ENCODE measurements at places on chromosomes 3 and 15.

GRCh38 chr3:138114431-138114918 lies 933 bp downstream of the DZIP1L start:
- no peak for DNase-seq

GRCh38 chr15:76962337-76963013 lies 30.9 kb downstream of the RCN2 start:
- DNase-seq = no peak

DNA sequence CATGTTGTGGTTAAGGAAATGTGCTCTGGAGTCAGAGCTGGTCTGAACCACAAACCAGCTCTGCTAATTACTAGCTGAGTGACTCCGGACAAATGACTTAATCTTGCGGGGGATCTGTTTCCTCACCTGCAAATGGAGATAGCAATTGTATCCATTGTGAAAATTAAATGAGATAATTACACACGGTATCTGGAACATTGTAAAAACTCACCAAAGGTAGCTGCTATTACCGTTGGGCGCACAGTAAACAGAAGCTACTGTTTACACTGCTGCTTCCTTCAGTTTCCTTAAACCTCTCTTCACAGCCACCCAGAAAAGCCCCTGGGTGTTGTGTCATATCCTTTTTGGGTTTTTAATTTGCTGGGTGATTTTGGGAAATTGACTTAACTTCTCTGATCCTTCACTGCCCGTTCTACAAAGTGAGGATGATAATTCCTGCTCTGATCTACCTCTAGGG lies 107.8 kb downstream of the MEGF11 start:
- no peak for DNase-seq

- DNase-seq = no peak
Observed at GRCh38 chr15:68302729-68303128, 25.2 kb downstream of the FEM1B start.

DNA sequence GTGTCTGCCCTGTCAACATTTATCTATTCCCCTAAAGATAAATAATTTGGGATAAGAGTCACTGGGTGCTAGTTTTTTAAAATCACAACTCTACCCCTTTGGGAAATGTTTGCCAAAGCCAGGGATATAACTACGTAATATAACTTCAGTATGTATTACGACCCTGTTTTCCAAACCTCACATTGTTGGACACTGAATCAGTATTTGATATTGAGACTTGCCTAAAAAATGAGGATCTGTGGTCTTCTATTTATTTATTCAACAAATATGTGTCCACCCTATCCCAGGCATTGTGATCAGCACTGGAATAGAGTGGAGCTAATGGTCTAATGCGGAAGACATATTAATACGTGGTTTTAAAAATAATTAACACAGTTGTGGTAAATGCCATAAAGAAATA lies 4.5 kb upstream of the MGA start:
- DNase-seq = no peak

DNA sequence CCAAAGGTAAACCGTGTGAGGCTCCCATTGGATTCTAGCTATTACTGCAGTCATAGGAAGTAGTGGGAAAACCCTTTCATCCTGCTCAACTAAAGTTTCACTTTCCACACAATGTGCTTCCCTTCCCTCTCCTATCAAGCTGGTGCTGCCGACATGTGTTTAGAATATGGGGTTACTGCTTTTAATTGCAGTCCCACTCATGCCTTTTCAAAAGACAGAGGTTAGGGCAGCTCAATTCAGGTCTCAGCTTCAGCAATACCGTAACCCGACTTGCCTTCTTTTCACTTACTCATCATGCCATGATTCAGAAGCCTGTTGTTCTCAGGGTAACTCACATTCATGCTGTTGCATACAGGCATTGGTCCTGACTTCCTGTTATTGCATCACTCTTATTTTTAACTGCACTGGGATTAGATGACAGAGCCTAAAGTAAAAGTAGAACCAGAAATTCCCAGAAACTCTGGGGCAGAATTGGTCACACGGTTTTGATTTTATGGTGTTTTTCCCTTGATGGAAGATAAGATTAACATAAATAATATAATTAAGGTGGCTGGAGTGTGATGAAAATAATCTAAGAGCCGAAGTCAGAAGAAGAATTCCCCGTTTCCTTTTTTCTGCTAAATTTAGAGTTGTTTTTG lies 45.7 kb downstream of the C2CD4B start:
- DNase-seq = no peak

GRCh38 chr3:20023623-20024405 lies 11.8 kb upstream of the PP2D1 start:
- peak; percentile 36 for DNase-seq

GRCh38 chr15:79724804-79725203 lies 172.0 kb downstream of the MTHFS start:
- no peak for DNase-seq

GRCh38 chr3:111652492-111653180 lies 57.5 kb upstream of the ZBED2 start:
- no peak for DNase-seq

DNA sequence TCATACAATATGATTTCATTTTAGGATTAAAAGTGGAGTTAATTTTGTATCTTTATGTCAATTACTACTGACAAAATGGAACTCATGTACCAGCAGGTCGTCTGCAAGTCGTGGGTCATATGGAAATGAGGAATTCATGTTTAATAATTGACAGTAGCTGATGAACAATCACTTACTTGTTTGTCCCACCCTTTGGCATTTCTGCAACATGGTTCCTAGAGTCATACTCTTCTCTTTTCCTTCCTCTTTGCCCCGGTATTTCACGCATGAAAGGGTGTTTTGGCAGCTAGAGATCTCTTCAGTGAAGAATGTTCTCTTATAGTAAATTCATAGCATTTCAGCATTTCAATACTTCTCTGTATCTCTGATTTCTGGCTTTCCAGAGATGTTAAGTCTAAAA lies 133.3 kb upstream of the SLC24A5 start:
- no peak for DNase-seq

- no peak for DNase-seq
Observed at GRCh38 chr3:12399226-12399625, 85.1 kb upstream of the TSEN2 start.

DNA sequence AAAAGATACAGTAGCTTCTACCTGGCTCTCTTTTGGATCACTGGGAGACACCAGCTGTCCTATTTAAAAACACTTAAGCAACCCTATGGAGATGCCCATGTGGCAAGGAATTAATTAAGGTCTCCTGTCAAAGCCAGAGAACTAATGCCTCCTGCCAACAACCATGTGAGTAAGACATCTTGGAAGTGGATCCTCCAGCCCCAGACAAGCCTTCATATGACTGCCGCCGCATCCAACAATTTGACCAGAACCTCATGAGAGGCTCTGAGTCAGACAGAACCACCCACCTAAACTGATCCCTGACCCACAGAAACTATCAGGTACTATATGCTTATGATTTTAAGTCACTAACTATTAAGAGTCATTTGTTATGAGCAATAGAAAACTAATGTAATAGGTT lies 22.3 kb downstream of the IFT80 start:
- DNase-seq = no peak

- no peak for DNase-seq
Observed at GRCh38 chr15:58432401-58432800, 610 bp downstream of the LIPC start.

- no peak for DNase-seq
Observed at GRCh38 chr3:174424656-174425055, 434.5 kb upstream of the NAALADL2 start.

- DNase-seq = no peak
Observed at GRCh38 chr15:66644869-66645268, 57.2 kb upstream of the SMAD6 start.

GRCh38 chr15:43070249-43070648 lies 35.6 kb downstream of the UBR1 start:
- no peak for DNase-seq

DNA sequence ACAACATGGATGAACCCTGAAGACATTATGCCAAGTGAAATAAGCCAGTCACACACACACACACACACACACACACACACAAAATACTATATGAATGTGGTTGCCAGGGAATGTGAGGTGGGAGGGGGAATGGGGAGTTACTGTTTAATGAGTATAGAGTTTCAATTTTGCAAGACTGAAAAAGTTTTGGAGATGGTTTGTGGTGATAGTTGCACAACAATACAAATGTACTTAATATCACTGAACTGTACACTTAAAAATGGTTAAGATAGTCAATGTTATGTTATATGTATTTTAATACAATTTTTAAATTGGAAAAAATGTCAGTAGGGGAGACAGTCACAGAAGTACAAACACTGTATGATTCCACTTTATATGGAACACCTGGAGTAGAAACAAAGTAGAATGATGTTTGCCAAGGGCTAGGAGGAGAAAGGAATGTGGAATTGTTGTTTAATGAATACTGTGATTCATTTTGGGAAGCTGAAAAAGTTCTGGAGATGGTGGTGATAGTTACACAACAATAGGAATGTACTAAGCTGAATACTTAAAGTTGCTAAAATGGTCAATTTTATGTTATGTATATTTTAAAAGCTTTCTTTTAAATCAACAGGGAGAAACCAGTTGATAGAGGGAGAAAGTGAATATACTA lies 76.6 kb downstream of the RPL39L start:
- no peak for DNase-seq

- DNase-seq = peak; percentile 81
Observed at GRCh38 chr15:100338971-100339444, 2.8 kb downstream of the ADAMTS17 start.

GRCh38 chr3:127053026-127053425 lies 70.1 kb downstream of the PLXNA1 start:
- DNase-seq = no peak

- DNase-seq = no peak
Observed at GRCh38 chr3:184842433-184842832, 30.5 kb downstream of the VPS8 start.

GRCh38 chr3:33115024-33115768 lies 1.4 kb downstream of the CRTAP start:
- DNase-seq = peak; percentile 61

DNA sequence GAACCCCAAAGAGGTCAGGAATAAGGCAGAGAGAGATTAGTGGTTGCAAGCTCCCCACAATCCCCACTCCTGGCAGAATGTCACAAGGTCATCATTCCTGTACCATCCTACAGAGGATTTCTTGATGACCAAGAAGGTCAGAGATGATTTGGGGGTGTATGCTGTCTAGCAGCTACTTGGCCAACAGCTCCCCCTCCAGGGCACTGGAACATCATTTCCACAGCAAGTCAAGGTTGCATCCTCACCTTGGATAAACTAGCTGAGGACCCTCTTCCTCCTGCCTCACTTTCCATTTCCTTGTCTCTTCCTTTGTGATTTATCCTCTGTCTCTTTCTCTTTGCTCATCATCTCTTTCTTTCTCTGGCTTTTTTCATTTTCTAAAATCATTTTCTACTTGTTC lies 106.3 kb downstream of the PROS1 start:
- DNase-seq = no peak

DNA sequence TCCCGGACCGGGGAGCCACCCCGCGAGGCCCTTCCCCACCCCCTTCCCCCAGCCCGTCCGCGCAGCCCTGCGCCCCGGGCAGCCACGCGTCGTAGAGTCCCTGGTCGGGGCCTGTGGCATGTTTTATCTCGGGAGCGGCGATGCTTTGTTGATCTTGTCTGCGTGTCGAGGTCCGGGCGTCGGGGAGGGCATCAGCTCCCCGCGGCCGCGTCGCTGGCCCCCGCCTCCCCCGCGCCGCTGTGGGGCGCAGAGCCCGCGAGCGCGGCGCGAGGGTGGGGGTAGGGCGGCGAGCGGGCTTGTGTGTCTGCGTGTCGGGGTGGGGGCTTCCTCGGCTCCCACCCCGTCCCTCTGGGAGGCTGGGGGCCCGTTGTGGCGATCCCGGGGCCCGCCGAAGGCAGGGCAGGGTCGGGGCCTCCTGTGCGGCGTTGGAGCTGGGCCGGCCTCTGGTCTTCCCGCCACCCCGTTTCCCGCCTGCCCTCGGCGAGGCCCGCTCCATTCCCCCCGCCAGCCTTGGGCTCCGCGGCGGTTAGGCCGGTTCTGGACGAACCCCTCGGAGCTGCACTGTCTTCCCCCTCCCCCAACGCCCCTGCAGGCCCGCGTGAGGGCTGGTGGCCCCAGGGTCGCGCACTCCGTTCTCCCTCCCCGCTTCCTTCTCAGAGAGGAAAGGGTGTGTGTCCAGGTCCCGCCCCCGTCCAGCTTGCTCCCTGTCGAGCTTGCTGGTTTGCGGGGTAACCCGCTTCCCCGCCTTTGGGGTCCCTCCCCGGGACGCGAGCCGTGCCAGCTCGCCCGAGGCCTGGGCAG lies 695 bp downstream of the GMPS start:
- peak; percentile 81 for DNase-seq

- no peak for DNase-seq
Observed at GRCh38 chr15:70068783-70069565, 28.7 kb downstream of the TLE3 start.

- no peak for DNase-seq
Observed at GRCh38 chr3:152252755-152253154, 16.0 kb upstream of the MBNL1 start.

GRCh38 chr3:127585163-127585812 lies 5.2 kb downstream of the TPRA1 start:
- no peak for DNase-seq

DNA sequence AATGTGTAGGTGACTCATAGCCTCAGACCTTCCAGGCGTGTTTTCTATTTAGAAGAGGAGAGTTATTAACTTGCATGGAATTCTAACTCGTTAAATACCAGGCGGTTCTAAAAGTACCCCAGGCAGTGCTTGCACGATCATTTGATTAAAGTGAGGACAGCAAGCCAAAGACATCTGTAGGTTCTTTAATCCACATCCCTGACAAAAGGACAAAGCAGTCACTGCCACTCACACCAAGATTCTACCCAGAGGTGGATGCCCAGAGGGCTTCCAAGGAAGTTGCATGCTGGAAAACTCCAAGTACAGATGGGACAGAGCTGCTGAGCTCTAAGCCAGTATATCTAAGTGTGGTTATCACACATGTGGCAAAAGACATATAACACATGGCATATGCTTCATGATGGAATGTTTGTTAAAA lies 372.1 kb downstream of the ROBO2 start:
- no peak for DNase-seq

DNA sequence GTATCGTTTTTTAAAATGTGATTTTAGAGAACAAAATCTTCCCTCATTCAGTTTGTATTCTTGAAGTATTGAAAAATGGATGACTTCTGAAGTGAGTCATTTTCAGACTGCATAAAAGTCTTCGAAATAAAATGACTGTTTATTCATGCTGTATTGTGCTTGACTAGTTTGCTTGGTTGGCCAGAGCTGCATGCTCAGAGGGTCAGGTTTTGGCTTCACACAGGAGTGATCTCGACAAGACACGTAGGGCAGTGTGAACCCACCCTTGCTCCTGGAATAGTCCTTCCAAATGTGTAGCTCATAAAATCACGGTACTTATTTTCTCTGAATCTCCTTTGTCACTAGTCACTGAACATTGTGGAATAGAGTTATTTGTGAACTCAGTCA lies 73.3 kb downstream of the FNDC3B start:
- no peak for DNase-seq

Measured in femur (tissue), 1 donor.